T1000 (cell line): ENCODE measurements at places on chromosomes 4 and X.

DNA sequence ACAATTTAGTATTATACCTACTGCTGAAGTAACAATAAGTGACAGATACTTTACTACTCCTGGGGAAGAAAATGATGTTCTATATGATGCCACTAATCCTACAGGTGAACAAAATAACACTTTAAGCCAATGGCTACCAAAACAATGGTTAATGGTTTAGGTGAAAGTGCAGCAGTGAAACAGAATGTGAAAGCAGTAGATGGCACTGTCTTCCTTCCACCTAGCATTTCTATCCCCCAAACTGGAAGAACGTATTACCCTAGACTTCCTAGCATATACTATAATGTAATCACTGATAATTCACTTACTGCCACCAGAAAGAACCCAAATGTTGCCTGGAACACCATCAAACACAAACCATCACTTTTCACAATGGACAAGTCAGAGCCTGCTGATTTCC, 18.9 kb upstream of the CABS1 start:
- no peak for DNase-seq

GRCh38 chrX:96771486-96771885, 86.8 kb downstream of the DIAPH2 start:
- no peak for DNase-seq

DNA sequence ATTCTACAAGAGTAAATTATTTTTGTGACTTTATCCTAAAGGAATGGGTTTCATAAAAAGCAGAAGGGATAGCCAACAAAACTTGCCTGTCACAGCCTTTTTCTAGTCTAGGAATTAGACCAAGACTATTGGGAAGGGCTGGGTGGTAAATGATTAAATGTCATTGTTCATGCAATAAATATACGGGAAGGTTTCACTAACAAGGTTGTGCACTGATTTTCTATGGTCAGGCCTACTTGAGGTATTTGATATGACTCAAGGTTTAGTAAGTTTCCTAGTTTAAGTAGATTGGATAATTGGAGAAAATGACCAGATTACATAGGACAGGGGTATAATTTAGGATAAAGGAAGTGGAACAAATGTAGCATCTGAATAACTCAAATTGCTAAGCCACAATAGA, 249.1 kb upstream of the BMP3 start:
- no peak for DNase-seq

DNA sequence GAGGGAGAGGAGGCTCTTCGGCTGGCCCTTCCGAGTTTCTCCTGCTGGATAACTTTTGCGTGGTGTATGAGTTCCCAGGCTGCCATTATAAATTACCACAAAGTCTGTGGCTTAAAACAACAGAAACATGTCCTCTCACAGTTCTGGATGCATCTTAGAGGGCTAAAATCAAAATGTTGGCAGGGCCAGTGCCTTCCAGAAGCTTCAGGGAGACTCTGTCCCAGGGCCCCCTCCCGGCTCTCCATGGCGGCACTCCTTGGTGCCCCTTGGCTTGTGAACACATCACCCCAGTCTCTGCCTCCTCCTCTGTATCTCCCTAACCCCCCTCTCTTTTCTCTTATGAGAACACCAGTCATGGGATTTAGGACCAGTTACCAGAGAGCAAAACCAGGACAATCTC, 23.3 kb upstream of the PPP2R2C start:
- no peak for DNase-seq

DNA sequence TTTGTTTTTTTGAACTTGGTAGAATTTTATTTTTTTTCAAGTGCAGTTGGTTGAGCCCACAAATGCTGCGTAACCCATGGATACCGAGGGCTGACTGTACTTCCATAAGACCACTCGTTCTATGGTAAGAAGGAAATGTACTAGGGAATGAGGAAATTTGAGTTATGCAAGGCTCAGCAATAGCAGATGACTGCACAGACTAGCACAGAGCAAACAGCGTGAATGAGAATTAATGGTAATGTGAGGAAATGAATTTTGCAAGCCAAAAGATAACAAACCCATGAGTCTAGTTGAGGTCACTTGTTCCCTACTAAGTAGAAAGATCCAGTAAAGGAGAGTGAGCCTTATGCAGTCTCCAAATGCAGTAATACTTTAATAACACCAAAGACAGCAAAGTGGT, 17.4 kb downstream of the GSPT2 start:
- no peak for DNase-seq

GRCh38 chr4:184282251-184282713, 64.6 kb upstream of the ENPP6 start:
- no peak for DNase-seq

DNA sequence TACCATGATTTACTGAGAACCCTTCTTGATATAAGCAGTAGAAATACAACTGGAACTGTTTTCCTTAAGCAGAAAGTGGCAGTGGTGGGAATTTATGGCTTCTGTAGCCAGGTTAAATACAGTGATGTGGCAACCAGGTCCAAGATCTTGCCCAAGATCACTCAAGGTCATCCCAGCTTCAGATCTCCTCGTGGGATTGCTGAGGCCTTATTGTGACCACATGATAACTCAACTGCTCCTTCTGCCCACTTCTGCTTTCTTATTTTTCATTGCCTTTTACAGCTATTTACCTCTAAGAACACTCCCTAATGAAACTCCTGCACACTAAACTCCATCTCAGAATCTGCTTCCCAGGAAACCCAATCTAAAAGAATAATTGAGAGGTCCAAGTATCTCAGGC, 12.4 kb upstream of the CYBB start:
- no peak for DNase-seq
